ENCODE measurements at places on chromosomes 3 and 15.

GRCh38 chr3:192161661-192162060 lies 565.7 kb downstream of the FGF12 start:
- no peak for DNase-seq

DNA sequence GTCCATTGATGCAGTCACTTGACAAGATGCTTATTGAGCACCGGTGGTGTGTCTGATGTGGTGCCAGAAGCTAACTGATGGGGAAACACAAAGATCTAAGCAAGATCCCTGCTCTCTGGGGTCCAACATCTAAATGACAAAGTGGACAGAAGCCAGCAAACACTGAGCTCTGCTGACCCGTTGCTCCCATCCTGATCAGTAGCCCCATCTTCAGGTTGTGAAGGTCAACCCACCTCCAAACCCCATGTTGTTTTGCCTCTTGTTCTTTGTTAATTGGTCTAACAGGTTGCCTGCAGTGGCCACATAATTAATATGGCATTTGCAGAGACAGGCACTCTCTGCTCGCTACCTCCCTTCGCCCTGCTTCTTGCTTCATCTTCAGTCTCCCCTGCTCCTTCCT lies 21.5 kb upstream of the GLCE start:
- no peak for DNase-seq

DNA sequence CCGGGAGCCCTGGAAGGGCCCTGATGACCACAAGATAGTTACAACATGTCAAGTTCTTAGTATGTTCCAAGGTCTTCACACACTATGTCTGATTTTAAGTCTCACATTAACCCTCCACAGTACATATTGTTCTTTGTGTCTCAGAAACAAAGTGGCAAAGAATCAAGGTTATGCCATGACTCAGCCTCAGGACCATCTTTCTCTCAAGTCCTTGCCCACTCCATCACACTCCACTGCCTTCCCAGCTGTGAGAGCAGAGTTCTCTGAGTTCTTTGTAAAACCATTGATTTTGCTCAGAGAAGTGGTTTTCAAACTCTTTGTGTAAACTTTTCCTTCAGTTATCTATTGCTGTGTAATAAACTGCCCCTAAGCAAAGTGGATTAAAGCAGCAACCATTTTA lies 67.9 kb upstream of the C3orf80 start:
- DNase-seq = no peak

- no peak for DNase-seq
These were observed 32.2 kb upstream of the MTMR14 start for GRCh38 chr3:9617056-9617455.

DNA sequence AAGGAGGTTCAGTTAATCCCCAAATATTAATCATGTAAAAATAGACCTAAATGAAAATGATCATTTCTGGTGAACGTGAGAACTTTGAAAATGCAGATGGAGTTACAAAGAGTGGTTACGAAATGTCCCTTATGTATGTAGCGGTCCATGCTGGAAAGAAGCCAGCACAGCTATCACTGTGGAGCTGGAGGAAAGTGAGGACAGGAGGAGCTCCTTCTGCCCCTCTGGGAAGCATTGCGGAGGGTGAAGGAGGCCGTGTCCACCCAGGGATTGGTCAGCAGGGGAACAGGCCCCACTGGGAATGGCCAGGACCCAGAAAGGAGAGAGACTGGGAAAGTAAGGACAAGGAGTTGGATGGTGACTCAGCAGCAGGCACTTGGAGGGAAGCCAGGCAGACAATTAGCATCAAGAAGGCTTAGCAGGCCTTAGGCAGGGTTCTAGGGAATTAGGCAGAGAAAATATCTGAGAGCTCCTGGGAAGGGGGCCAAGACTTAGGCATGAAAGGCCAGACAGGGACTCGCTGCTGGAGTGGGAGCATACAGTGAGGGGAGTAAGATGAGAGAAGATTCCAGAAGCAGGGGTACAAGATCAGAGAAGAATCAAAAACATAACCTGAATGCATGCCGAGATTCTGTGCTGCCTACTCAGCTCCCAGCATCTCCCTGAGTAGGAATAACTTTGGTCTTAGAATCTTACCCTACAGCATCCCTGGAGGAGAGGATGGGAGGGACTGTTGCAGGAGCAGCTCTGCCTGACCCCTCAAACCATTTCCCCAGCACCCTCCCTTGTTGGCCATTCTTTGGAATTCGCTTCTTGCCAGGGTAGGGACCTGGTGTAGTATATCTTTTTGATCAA lies 171.0 kb upstream of the UMPS start:
- DNase-seq = no peak

GRCh38 chr3:170189398-170190256 lies 8.1 kb upstream of the PHC3 start:
- DNase-seq = no peak

GRCh38 chr3:88707837-88708236 lies 399.6 kb upstream of the EPHA3 start:
- no peak for DNase-seq

DNA sequence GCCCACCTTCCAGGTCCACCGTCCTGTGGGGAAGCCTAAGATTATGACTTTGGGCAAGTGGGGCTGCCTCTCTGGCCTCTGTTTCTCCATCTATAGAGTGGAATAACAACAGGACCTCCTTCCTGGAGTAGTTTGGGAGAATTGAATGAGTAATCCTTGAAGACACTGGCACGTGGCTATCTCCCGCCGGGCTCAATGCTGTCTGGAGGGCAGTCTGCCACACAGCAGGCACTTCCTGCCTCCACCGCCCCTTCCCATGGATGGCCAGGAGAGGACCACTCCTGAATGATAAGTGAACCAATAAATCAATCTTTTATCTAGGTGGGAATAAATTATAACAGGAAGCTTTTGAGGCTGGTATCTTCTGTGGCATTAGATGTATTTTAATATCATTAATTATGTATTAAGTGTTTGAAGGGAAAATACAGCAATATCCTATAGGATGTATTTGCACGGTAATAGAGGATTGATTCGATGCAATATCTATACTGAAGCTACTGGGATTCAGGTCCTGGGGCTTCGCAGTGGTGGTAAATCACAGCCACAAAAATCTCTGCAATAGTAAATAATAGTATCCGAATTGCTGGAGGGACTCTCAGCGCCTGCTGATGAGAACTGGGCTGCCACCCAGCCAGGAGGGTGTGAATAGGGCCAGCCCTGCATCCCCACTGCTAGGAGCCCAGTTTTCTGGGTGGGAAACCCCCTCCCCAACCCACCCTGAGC lies 15.9 kb downstream of the MEGF11 start:
- no peak for DNase-seq

GRCh38 chr15:45130291-45131000 lies 652 bp downstream of the DUOX1 start:
- DNase-seq = no peak

DNA sequence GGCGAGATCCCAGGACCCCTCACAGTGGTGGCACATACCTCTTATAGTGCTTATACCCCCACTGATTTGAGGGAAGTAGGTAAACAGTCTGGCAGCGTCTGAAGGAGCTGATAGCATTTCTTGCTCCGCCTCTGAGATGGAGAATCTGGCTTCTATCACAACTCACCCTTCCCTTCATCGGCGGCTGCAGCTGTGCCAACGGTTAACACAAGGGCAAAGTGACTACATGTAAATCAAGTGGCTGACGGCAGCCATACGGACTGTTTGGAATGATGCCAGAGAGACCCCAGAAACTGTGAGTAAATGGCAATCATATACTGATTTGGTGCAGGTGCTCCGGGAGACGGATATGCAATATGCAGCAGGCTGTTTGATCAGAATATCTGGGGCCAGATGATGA lies 66.8 kb upstream of the UNC13C start:
- no peak for DNase-seq

DNA sequence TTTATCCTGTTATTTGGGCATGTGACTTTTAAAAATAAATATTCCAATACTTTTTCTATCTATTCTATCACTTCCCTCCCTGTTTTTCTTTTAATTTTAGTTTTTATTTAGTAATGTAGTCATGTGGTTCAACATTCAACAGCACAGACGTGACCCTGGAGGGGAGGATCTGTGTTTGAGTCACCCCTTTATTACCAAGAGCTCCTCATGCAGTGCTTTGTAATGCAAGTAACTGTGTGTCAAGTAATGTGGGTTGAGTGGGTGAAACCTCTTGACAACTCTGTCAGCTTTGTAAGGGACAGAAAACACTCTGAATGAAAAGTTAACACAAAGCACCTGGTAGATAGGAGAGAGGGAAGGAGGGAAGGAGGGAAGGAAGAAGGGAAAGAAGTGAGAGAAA lies 89.7 kb upstream of the FGF12 start:
- DNase-seq = no peak

GRCh38 chr15:89192766-89193165 lies 28.6 kb downstream of the RLBP1 start:
- DNase-seq = no peak

GRCh38 chr15:100596792-100597191 lies 5.2 kb downstream of the LINS1 start:
- DNase-seq = no peak

DNA sequence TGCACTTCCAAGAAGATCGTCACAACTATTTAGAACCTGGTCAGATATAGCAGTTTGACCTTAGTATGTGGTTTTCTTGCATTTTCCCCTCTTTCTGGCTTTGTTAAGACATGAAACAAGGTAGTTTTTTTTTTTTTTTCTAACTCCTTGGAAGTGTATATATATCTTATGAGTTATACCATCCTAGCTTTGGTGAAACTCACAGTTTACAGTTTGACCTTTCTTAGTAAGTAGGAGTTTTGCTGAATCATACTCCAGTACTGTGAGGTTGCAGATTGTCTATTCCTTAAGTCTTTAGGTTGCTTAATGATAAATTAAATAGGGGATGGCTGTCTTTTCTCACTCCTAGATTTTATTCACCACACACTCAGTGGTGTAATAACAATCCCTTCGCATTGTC lies 325.0 kb downstream of the RBMS3 start:
- DNase-seq = no peak

GRCh38 chr15:100614336-100614735 lies 11.9 kb downstream of the ASB7 start:
- DNase-seq = no peak

- no peak for DNase-seq
These were observed 3.3 kb upstream of the SLC38A3 start for GRCh38 chr3:50201573-50202315.

- no peak for DNase-seq
These were observed 1255.7 kb downstream of the ZPLD1 start for GRCh38 chr3:103690536-103690935.

GRCh38 chr3:107797586-107797985 lies 274.8 kb downstream of the BBX start:
- DNase-seq = no peak

DNA sequence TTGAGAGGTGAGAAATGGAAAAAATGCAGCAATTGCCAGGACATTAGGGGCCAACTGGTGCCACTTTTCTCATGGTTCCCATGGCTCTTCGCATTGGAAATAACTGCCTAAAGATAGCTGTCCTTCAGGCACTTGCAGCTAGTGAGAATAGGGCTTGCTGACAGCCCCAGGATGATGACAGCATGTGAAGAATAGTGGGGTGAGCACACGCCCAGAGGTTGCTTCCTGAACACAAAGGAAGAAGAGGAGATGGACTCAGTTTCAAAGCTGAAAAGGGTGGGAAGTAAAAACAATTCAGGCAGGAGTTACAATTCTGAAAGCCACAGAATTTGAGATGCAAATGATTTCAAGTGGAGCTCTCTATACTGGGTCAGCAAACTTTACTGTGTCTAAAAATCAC lies 45.6 kb downstream of the TNFAIP8L3 start:
- DNase-seq = no peak

- DNase-seq = no peak
These were observed 135.3 kb upstream of the LMCD1 start for GRCh38 chr3:8366219-8366810.

- DNase-seq = no peak
These were observed 209.0 kb downstream of the GAP43 start for GRCh38 chr3:115832265-115832664.

DNA sequence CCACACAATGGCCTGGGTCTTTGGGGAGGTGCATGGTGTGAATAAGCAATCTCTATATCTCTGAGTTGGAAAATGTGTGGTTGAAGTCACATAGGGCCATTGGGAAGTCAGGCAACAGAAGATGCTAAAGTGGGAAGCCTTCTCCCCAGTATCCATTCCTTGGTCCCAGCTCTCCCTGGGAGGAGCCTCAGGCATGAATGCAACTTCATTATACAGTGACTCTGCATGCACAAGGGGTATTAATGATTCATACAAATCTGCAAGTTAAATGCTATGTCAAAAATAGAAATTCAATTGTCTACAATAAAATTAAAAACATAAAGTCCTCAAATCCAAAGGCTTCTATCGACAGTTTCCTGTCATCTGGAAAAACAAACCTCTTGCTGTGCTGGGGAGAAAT lies 108.8 kb downstream of the RAB11A start:
- DNase-seq = no peak

DNA sequence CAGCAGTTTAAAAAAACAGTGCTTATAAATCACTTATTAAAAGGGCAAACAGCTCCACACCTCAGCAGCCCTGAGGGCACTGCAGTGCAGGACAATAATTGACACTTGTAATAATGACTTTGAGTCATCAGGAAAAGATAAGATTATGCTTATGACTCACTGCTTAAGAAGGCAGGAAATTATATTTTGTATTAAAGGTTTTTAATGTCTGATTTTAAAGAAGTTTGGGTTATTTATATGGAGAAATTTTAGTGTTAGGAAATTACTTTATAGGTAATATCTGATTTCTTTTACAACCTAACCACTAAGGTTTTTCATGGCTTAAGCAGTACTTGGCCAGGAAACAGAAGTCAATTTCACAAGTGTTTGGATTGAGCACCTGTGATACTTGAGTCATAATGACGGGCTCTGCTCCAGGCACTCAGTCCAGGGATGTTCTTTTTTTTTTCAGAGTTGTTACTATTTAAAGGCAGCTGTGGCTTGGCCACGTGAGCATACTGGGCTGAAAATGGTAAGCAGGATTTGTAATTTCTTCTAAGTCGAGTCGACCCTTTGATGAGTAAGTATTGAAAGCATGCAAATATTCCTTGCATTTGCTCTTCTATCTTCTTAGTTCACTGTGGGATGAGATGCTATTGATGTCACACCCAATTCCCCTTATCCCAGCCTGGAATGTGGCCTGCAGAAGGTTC lies 21.6 kb upstream of the SLC6A20 start:
- DNase-seq = no peak

- no peak for DNase-seq
These were observed 30.4 kb downstream of the GOLGA6L2 start for GRCh38 chr15:23416349-23417276.

DNA sequence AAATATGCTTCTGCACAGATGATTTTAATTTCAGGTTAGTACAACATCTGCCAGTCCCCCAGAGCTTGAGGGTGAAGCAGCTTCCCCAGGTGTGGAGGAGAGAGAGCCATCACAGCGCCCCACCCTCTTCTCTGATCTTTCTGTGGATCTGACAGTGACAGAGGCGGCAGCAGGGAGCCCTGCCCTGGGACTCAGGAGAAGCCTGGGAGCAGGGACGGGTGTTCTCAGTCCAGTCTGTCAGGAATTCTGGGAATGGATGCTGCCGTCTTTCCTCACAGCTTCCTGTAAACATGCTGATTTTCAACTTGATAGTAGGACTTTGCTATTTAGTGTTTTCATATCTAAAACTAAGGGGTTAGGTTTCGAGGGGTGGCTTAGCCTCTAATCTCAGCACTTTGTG lies 11.4 kb upstream of the RAB8B start:
- no peak for DNase-seq

- DNase-seq = no peak
These were observed 62.2 kb downstream of the PYDC2 start for GRCh38 chr3:191523148-191523547.

- no peak for DNase-seq
These were observed 76.0 kb downstream of the ETFA start for GRCh38 chr15:76235186-76235826.

Measured in GM12891 (cell line).